ENCODE measurements at places on chromosomes 4 and X.

GRCh38 chr4:146439999-146440398 lies 81.7 kb downstream of the SLC10A7 start:
- no peak for DNase-seq

GRCh38 chr4:19655666-19656065 lies 596.0 kb upstream of the SLIT2 start:
- no peak for DNase-seq

DNA sequence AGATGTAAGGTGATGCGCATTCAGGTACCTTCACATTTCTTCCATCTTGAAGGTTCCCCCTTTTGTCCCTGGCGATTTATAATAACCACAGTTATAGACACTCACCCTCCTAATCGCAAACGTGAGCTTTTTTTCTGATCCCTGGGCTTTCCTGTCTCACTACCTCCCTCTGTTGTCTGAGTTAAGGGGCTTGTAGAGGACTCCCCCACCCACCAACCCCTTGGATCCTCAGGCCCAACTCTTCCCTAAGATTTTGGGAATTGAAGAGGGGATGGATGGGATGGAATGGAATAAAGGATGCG lies 1.4 kb downstream of the CNKSR2 start:
- DNase-seq = peak; percentile 31

- no peak for DNase-seq
Observed at GRCh38 chr4:159106636-159107035, 3.8 kb downstream of the RAPGEF2 start.

DNA sequence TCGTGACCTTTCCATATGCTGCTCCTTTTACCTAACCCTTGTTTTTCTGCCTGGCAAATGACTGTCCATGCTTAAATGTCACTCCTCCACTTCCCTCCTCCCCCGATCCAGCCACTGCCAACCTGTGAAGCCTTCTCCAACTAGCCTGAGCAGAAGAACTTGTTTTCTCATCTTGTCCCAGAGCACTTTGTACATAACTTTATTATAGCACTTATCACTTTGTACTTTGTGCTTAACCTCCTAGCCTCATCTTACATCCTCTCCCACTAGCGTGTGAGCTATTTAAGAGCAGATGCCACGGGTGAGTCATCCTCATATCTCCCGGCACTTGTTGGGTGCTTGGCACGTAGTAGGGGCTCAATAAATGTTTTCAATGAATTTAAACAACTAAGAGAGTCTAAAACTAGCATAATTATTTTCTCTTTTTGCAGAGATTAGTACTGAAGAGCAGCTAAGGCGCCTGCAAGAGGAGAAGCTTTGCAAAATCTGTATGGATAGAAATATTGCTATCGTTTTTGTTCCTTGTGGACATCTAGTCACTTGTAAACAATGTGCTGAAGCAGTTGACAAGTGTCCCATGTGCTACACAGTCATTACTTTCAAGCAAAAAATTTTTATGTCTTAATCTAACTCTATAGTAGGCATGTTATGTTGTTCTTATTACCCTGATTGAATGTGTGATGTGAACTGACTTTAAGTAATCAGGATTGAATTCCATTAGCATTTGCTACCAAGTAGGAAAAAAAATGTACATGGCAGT lies 46.9 kb downstream of the XIAP start:
- peak; percentile 7 for DNase-seq

GRCh38 chrX:110477593-110478228 lies 119.1 kb downstream of the RTL9 start:
- DNase-seq = no peak

- no peak for DNase-seq
Observed at GRCh38 chrX:38327775-38328081, 419 bp upstream of the RPGR start.

GRCh38 chrX:40179283-40179682 lies 81.5 kb upstream of the BCOR start:
- DNase-seq = no peak
